ENCODE measurements at places on chromosomes 5 and 9.
A peak's percentile ranks its signal among the peaks of the same experiment; 100 is the strongest.

DNA sequence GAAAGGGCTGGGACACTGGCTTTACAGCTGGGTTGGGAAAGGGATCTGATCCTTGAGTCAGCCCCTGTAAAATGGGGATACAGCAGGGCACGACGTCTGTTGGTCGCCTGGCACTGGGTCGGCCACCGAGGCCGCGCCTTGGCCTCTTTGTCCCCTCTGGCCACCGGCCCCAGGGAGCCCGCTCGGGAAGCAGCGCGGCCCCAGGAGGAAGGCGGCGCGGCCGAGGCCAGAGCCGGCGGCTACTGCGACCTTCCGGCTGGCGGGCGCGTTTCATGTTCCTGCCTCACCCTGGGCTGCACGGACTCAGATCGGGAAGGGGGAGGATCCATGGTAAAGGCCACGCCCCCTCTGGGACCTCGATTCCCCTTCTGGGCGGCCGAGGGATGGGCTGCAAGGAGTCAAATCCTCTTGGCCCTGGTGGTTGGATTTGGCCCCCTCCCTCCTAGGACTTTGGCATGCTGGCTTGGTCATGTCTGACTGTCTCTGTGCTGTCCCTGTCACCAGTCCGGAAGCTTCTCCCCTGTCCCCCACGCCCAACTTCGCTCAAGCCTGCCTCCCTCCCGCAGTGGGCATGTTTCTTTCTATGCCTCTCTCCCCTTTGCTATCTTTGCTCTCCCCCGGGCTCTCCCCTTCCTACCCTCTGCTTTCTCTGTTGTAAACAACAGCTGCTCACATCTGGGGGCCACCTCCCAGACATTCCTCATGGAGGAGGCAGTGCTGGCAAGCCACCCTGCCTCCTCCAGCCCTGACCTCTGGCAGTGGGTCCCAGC is 25.8 kb downstream of the FPGS start:
- peak; percentile 96 for DNase-seq

- no peak for DNase-seq
These were observed 44.7 kb downstream of the GGTA1 start for GRCh38 chr9:121454972-121455371.

- no peak for DNase-seq
These were observed 211.6 kb downstream of the MAPKAP1 start for GRCh38 chr9:125495172-125496119.

DNA sequence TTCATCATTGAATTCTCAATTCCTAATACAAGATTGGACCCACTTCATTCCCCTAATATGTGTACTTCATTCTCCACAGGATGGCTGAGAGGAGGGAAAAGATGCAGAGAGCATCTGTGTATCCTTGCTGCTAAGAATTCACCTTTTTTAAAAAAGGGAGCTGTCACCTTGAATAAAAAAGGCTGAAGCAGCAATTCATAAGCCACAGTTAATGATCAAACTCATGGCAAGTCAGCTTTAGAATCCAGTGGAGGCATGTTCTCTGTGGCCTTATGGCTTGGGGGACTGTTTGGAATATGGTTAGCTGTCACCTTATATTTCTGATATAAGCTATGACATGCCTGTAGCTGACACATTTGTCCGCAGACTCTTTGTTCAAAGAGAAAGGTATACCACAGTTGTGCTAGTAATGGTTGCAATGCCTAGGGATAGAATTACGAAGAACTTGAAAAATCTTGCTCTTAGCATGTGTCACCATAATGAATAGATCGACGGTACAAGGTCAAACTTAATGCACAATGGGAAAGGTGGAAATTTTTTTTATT is 256.8 kb upstream of the TNC start:
- no peak for DNase-seq

- DNase-seq = no peak
These were observed 353.4 kb downstream of the SPOCK1 start for GRCh38 chr5:137145721-137146120.

DNA sequence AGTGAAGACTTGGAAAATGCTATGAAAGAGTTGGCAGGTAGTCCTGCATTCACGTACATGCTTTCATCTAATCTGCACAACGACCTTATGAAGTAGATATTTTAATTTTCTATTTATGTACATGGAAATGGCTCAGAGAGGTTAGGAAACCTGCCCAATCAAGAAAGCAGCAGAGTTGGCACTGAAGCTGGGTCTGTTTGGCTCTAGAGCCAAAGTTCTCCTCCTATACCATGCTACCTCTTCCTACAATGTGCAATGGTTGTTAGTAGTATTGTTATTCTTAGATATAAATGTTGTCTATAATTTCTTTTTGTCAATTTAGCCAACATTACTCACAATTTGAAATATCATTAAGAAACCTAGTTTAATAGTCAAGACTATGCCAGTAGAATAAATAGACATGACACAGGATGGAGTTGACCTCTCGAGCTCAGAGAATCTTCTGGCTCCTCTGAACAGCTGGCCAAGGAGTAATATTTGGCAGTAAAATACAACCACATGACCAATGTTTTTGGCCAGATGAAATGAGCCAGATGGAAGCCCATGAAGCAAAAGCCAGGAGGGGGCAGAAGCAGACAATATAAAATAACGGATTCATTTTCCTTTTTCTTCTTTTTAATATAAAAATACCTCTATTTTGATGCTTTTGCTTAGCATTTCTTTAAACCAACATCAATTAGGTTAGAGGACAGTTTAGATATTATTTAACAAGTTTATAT is 542.3 kb downstream of the PDE4D start:
- DNase-seq = no peak

DNA sequence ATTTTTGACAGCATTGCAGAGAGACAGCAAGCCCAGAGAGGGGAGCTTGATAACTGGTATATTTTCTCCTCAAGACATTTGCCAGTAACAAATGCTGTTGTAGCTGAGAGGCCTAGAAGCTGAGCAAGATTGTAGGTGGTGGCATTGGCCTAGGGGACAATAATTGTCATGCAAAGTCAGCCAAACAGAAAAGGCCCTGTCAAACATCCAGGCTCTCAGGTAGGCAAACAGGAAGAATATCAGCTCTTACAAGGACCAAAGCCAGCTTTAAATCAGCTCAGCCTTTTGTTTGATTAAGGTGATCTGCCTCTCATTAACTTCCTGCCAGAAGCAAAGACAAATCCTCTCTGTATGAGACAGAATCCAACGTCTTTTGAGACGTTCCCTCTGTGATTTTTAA is 29.7 kb upstream of the BARX1 start:
- DNase-seq = no peak

DNA sequence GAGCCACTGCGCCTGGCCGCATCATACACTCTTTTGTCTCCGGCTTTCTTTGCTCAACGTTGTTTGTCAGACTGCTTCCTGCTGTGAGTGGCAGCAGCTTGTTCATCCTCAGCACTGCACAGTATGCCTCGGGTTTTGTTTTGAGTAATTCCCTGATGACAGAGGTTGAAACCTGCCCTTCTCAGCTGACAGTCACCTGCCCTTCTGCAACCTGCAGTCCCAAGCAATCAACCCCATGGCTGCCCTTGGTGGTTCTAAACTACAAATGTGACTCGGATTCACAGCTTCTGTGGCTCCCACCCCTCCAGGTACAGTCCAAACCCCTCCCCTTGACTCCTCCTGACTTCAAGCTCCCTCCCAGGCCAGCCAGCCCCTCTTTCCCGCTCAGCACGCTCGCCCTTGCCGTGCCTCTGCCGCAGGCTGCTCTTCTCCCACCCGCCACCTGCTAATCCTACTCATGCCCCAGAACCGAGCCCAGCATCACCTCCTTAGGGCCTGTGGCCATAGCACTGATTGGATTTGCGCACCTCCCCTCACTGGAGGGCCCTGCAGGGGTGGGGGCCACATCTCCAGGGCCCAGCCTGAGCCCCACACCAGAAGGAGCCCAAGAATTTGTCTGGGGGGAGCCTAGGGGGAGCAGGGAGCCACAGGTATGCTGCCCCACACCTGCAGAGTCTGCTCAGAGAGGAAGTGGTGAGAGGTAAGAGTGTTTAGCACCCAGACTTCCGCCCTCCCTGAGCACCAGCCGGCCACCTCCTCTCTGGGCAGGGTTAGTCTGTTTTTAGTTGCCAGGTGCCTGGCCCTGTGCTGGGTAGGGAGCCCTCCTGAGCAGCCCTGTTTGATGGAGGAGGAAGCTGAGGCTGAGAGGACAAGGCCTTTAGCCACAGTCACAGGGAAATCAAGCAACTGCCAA is 10.1 kb downstream of the EEIG1 start:
- DNase-seq = no peak
